Head of caudate nucleus (tissue), 42 donors: ENCODE measurements at places on chromosomes 13 and 19.

GRCh38 chr13:96216543-96216942 is 126.6 kb downstream of the HS6ST3 start:
- DNase-seq: no peak

GRCh38 chr13:79973533-79973963 is 367.4 kb downstream of the SPRY2 start:
- no peak for DNase-seq

DNA sequence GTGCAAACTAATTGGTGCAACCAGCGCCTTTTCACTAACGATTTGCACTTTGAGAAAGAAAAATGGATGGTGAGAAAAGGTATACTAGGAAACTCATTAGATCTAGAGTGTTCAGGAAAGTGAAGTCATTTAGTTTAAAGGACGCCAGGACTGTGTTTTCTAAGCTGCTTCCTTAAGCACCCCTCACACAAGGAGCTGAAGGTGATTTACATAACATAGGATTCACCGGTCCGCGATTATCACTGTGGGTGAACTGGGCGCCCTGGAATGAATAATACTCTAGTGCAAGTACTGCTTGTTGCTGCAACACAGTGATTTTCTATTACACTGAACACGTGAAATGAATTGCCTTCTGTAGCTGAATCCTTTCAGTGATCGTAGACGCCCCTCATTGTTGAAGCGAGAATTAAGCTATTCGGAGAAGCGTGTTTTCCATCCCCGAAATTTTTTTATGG is 2.6 kb upstream of the MAB21L1 start:
- no peak for DNase-seq

DNA sequence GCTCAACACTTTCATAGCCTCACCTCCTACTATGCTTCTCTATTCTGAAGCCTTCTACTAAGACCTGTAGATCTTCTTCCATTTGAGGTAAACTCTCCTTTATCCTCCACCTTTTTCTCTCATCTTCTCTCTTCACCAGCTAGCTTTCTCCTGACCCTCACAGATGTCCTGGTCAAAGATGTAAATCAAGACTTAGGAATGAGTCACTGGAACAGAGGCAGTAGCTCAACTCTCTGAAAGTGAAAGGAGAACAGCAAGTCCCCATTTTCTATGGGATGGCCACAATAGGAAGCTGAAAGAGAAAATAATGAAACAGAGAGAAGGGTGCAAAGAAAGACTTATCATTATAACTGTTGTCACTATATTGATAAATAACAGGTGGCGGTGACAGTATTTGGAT is 86.1 kb upstream of the DOCK9 start:
- DNase-seq: no peak

DNA sequence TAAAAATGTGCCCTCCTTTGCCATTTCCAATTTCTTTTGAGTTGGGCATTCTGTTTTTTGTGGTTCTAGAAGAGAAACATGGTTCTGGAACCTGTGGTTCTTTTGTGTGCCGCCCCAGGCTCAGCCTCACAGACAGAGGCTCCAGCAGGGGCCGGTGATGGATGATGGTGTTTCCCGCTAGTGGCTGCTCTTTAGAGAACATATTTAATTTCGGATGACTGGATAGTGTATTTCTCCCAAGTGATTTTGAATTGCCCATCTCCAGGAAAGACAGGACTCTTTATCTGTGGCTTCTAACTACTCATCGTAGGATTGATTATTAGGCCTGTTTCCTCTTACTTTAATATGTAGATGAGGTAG is 75.2 kb downstream of the KL start:
- no peak for DNase-seq

GRCh38 chr19:48812094-48812929 is 1.5 kb upstream of the BCAT2 start:
- DNase-seq: peak; percentile 89

GRCh38 chr19:35458731-35459391 is 10.8 kb downstream of the FFAR2 start:
- no peak for DNase-seq

GRCh38 chr19:54921082-54921481 is 15.1 kb downstream of the NCR1 start:
- no peak for DNase-seq

GRCh38 chr19:38496603-38497487 is 63.4 kb downstream of the RYR1 start:
- DNase-seq: no peak

DNA sequence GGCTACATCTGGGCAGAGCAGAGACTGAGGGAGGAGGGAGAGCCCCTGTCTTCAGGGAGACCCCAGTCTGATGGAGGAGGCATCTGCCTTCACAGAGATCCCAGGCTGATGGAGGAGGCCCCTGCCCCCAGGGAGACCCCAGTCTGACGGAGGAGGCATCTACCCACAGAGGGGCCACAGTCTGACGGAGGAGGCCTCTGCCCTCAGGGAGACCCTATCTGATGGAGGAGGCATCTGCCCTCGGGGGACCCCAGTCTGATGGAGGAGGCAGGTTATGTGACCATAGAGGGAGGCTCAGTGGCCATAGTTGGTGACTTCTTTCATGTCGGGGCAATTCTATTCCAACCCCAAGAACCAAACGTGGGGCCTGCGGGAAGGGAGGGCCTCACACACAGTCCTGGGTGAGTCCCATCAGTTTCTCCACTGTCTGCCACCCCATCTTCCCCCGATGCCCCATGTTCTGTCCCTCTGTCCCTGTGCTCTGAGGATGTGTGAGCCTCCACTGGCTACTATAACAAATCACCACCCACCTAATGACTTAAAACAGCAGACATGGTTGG is 14.3 kb downstream of the MISP start:
- DNase-seq: no peak

GRCh38 chr13:63408331-63409189 is 1992.9 kb upstream of the PCDH20 start:
- no peak for DNase-seq

DNA sequence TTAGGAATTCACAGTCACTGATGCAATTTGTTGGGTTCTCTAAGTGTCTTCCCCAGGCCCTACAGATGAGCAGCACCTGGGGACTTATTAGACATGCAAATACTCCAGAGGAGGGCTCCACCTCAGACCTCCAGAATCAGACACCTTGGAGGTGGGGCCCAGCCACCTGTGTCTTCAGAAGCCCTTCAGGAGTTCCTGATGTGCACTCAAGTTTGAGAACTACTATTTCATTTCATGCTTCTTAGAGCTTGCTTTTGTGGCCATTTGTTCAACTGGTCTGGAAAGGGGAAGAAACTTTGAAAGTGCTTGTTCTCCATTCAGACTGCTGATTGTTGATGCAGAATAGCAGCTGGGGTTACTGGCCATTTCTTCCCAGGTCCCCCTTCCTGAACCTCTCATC is 472.0 kb downstream of the COG6 start:
- no peak for DNase-seq

- DNase-seq: no peak
Measured at GRCh38 chr13:69461397-69461796, 646.2 kb upstream of the ATXN8OS start.

GRCh38 chr19:38228005-38228377 is 4.0 kb upstream of the DPF1 start:
- no peak for DNase-seq

DNA sequence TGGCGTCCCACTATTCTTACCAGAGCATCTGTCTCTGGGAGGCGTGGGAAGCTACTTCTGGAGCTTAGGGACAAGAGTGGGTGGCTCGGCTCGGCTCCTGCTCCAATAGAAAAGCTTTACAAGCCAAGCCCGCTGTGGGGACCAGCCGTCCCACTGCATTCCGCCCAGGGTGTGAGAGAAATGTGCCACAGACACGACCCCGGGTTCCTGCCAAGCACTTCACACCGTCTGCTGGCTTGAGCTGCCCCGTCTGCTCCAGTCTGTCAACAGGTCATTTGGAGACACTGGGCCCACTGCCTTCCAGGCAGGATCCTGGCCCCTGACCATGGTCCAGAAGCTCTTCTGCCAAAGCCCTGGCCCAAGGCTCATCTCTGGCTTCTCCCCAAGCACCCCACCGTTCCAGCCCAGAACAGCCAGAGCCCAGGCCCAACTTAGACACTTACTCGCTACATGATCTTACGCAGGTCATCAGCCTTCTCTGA is 6.5 kb upstream of the FKRP start:
- peak; percentile 79 for DNase-seq

DNA sequence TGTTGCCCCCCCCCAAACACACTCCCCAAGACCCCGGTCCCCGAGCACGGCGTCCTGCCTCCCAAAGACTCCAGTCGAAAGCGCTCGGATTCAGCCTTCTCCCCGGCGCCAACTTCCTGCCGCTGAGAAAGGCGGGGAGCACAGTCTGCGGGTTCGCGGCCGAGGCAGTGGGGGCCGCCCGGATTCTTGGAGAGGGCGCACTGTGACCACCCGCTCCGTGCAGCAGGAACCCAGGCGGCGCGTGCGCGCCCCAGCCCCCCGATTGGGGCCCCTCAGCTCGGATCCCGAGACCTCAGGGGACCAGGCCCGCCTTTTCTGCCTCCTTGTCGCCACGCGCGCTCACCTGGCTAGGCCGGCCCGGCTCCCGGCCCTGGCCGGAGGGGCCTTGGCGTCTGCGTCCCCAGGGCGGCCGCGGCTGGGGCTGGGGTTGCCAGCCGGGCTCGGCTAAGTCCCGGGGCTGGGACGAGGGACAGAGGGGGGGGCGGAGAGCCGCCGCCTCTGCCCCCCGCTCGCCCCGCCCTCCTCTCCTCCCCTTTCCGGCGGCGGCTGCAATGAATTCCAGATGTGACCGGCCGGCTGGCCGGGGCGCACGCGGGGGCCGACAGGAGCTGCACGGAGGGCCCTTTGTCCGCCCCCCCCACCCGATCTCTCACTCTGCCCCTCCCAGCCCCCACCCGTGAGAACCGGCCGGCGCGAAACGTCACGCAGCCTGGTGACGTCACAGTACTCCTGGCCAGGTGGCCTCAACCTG is at the start of gene S1PR2:
Gene S1PR2, minus strand, starts transcription at position 471 of the 751 bp plus-strand sequence. CDS start 6,426 bp downstream, outside the sequence.
- peak; percentile 33 for DNase-seq

GRCh38 chr19:22628401-22628800 is 5.7 kb upstream of the ZNF492 start:
- no peak for DNase-seq

DNA sequence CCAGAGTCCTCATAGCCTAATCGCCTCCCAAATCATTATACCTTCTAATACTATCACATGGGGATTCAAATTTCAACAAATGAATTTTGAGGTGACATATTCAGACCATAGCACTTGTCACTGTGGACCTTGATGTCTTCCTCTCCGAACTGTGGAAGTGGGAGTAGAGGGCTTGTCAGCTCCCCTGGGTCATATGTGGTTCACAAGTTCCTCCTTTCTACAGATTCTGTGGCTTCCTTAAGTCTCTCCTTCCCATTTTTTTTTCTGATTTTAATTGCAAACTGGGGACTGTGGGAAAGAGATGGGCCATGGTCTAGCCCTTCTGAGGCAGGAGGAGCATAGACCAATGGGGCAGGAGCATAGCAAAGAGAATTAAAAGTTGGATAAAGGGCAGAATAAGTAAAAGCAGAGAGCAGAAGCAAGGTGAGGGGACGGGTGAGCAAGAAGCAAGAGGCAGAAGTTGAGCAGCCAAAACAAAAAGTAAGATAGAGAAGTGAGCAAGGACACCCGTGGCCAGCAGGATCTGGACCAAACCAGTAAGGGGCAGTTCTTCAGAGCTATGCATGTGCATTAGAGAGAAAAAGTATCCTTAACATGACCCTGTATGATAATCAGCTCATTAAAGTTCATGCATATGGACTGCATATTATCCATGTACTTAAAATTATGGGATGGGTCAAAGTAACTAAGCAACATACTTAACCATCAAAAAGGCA is 2.6 kb upstream of the SIGLEC7 start:
- DNase-seq: no peak

DNA sequence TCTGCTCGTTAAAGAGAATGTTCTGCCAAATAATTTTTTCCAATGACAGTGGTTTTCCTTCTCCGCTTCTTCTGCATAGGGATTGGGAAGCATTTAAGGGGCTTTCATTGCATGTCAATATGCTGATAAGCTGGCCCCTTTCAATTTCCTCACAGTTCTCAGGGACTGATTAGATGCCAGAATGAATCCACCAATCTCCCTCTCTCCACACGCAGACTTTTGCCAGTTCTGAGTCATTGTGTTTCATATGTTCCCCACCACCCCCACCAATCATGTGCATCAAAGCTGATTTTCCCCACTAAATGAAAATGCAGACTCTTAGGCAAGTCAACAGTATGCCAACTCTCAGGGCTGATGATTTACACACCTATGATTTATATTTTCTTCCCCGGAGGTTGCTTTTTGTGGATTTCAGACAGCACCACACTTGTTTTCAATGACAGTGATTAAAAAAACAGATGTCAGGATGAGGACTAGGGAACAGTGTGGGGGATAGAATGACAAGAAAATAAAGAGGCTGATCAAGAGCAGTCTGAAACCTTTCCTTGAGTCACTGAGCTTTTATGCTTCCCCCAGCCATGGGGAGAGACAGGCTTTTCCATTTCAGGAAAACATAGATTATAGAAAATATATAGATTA is 47.9 kb upstream of the C13orf42 start:
- DNase-seq: peak; percentile 44

- no peak for DNase-seq
Measured at GRCh38 chr19:34226036-34226435, 28.3 kb upstream of the GARRE1 start.

DNA sequence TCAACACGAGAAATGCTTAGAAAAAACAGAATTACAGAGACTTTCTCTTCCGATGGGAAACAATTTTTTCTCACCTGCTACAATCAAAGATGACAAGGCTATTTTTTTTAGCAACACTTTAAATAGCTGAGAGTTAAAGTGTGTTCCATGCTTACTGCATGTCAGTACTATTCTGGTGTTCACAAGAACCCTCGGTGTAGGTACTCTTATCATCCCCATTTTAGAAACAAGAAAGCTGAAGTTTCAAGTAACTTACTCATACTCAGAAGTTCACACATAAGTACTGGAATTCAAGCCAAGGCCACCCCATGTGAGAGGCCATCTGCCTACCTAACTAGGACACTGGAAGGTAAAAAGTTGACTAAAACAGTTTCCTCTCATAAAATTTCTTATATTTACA is 9.0 kb upstream of the TNFRSF19 start:
- DNase-seq: no peak

- DNase-seq: no peak
Measured at GRCh38 chr13:95246292-95247082, 54.8 kb downstream of the ABCC4 start.

- no peak for DNase-seq
Measured at GRCh38 chr13:107329991-107330390, 762.1 kb upstream of the ARGLU1 start.

- no peak for DNase-seq
Measured at GRCh38 chr13:42592915-42593900, 19.3 kb downstream of the TNFSF11 start.
